ENCODE measurements at places on chromosomes 7 and 10.

DNA sequence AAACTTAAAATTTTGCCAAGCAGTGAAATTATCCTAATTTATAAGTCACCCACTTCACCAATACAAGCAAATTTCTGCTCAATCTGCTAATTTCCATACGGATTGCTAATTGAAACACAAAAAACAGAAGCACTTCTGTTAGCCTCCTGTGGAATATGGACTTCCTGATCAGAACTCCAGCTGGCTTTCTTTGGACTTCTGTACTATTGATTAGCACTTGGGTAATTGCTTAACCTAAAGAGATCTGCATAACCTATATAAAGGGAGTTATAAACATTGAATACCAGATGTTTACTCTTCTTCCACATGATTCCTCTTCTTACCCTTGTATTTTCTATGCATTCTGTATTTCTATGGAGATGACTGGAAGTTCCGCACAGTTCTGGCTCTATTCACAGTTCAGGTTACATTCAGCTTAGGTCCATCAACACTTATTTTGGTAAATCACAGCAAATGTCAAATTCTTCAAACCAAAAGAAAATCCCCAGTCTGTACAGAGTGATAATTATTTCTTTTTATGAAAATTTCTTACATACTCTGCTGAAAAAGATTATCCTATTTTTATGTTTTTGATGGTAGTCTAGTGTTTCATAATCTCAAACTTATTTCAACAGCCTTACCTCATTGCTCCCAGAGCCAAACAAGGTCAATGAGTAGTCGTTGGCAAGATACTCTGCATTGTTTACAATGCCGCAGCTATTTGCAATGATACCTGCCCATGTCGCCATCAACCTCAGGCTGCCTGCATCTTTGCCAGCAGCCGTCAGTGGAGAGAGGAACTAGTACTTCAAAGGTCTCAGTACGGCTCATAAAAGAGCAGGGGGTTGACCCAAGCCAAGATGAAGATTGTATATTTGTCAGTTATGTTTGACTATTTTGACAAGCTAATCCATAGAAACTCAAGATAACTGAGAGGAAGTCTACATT is 225.6 kb downstream of the AHR start:
- DNase-seq, result no peak

GRCh38 chr10:88923520-88923919 is 29.1 kb downstream of the ACTA2 start:
- DNase-seq, result no peak

DNA sequence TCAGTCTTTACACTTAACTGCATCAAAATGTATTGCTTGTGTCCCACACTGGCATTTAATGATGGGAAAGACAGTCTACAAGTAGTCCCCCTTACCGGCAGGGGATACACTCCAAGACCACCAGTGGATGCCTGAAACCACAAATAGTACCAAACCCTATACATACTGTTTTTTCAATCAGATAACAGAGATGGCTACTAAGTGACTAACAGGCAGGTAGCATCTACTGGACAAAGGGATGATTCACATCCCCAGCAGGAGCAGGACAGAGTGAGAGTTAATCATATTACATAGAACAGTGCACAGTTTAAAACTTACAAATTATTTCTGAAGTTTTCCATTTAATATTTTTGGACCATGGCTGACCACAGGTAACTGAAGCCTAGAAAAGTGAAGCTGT is 13.2 kb downstream of the TMEM243 start:
- no peak for DNase-seq

DNA sequence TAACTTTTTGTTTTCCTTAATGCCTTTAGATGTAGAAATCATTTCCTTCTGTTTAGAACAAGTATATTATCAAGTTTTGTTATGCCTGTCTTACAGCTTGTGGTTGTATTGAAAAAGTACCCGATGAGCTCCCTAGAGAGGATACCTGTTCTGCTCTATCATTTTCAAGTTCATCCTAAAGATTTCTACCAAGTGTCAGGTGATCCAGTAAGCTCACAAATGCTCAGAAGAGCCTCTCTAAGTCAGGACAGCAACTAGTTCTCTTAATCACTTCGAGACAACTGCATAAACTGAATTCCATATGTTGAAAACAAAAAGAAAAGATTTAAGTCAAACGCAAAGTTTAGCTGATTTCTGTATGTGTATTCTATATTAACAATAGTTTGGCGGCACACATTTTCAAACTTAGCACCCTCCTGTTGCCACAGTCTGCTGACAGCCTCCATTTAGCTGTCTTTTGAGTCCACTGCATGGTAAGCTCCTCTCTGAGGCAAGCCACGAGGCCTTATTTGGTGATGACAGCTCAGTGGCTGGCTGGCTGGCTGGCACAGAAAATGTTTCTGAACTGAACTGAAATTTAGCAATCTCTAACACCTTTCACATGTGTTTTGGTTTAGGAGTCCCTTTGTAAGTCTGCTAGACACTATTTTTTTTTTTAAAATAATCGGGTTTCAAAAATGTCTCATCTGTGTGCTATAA is 59.4 kb downstream of the SEMA3C start:
- DNase-seq, result no peak

- DNase-seq, result no peak
These were observed 318.7 kb downstream of the BBS9 start for GRCh38 chr7:33448035-33448434.

DNA sequence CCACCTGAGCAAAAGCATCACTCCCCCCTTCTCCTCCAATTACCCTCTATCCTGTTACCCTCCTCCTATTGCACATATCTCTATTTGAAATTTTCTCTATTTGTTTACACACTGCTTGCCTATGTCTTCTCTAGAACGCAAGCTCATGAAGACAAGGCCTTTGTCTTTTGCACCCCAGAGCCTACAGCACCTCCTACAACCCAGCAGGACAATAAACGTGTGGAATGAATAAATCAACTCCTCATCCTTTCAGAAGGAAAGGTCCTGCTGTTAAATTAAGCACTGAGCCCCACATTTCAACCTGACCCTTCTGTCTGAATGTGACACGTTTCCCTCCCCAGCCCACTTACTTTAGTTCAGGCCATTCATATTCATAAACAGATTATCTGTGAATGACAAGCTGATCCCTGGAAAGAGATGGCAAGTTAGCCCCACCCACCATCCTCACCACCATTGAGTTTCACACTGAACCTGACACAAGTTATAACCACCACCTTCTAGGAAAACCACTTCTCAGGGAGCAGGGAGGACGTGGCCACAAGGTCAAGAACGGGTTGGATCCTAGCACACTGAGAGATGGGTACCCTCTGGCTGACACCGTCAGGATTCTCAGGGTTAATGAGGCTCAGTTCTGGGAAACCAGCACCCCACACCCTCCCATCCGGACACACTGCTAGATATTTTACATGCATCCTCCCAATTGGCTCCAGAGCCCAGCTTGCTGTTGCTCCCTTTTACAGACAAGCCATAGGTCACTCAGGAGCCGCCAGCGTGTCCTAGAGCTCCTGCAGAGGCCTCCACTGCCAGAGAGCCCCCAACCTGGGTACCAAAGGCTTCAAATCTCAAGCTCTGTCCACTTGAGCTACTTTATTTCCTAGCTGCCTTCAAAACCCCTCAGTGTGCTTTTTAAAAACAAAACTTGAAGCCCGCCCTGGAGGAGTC is 934 bp downstream of the PRTFDC1 start:
- DNase-seq, result no peak

DNA sequence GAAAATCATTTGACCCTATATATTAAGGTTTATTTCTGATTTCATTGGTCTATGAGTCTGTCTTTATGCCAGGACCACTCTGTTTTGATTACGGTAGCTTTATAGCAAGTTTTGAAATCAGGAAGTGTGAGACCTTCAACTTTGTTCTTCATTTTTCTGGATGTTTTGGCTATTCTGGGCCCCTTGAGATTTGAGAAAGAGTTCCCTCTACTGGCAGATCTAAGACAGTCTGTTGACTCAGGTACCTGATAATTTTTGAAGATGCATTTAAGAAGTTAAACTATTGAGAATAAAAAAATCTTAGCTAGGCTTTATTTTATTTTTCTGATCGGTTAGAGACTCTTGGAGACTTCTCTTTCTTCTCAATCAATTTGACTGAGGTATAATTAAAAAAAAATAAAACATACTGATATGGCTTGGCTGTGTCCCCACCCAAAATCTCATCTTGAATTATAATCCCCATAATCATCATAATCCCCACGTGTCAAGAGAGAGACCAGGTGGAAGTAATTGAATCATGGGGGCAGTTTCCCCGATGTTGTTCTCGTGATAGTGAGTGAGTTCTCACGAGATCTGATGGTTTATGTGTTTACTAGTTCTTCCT is 209.2 kb downstream of the SNX10 start:
- DNase-seq, result no peak

All from stimulated activated CD8-positive, alpha-beta memory T cell treated with anti-CD3 and anti-CD28 coated beads, Interleukin-15, amount 100 ng/mL, for 4 hours (primary cell).